ENCODE measurements at places on chromosomes 5 and 9. TPM values are rescaled to one million over a fixed set of nuclear protein-coding genes. Genes with fewer than 3 reads are reported as not detected.

GRCh38 chr9:19470981-19471650 lies 62.3 kb downstream of the ACER2 start:
- DNase-seq: no peak

Gene ITK
- 1.5 TPM for total RNA-seq

Gene CRHBP
- total RNA-seq: 159 TPM

GRCh38 chr5:18243846-18244245 lies 609.6 kb downstream of the TAF11L14 start:
- DNase-seq: no peak

Gene ABHD17B
- total RNA-seq: 17.7 TPM

- no peak for DNase-seq
Measured at GRCh38 chr5:126341906-126342630, 81.1 kb upstream of the GRAMD2B start.

DNA sequence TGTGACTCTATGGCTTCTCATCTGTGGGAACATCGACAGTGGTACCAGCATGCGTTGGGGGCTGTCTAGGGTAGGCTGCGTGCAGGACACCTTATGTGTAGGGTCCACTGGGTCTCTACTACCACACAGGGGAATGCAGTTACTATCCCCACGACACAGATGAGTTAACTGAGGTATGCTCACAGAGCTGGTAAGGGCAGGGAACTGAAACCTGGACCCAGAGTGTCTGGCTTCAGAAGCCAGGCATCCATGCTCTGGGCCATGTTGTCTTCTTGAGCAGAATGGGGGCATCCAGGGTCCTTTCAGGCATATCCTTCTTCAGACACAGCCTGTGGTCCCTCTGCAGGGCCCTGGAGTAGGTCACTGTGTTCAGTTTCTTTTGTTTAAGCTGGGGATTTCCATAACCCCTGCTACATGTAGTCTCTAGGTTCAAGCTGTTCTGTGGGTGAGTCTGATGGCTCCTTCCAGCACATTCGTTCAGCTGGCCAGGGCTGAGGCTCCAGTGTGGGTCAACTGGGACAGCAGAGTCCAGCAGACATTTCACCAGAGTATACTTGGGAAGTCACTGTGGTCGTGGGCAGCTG lies 148.8 kb downstream of the GADD45G start:
- no peak for DNase-seq

Gene CDKN2A
- 0.23 TPM for total RNA-seq

Gene TICAM2
- 0.59 TPM for total RNA-seq

GRCh38 chr9:135029871-135030565 lies 57.5 kb upstream of the OLFM1 start:
- DNase-seq: no peak

DNA sequence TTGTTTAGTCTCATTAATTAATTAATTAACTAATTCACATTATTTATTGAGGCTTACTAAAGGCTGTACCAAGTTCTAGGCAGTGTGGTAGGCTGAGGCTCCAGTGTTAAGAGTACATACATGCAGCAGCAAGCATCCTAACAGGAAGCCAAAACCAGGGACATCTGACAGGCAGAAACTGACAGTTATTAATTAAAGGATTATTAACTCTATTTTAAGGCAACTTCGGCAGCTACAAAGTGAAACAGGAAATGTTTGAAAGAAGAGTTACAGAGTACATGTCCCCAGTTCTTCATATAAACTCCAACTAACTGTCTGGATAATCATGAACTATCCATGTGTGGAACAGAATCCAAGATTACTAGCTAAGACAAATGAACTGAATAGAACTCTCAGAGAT lies 39.3 kb upstream of the GABRB2 start:
- no peak for DNase-seq

DNA sequence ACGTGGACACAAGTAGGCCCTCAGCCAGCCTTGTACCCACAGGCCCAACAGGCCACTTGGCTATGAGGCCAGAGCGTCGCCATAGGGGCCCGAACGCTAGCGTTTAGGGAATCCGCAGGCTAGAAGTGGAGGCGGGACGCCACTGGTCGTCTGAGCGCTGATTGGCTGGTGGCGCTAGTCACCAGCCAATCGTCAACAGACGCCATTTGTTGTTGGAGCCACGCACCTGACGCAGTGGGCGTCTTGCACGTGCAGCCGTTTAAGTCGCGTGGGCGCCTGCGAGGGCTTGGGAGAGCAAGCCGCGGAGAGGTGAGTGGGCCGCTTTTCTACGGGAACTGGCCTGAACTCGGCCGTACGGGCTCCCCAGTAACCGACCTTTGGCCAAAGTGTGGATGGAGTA lies at the start of gene DDX4:
DDX4 (plus strand) TSS at position 269 of the 400 bp plus-strand sequence. CDS start 903 bp downstream, outside the sequence.
- DNase-seq: no peak

Gene ADAMTS16
- under 0.01 TPM for total RNA-seq

DNA sequence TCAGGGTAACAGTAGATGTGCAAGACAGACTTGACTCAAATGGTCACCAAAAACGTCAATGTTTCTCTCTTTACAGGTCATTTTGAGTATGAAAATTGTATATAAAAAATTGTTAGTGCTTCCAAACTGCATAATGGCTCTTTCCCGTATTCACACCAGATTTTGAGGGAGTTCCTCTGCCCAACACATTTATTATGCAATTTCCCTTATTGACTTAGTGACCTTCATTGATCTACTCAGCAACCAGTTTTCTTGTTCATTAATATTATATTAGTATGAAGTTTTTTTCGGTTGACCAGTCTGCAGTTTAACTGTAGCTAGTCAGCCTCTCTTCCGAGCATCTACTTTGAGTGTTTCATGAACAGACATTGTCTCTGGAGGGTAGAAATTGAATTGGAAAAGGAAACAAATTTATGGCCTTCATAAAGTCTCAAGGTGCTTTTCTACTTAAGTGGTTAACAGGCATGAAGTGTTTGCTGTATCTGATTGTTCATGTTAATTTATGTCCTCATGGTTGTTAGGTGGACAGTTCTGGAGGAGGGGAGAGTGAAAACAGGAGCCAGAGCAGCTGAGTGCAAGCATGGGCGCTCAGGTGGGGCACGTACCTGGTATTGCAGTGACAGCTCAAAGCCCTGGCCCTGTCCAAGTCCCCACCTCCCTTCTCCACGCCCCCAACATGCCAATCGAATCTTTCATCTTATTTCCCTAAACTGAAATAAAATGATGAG lies 240.2 kb downstream of the RFK start:
- DNase-seq: no peak

Gene GTF2H2
- total RNA-seq: 21.3 TPM

- no peak for DNase-seq
Measured at GRCh38 chr9:5292141-5292540, 12.4 kb downstream of the RLN2 start.

DNA sequence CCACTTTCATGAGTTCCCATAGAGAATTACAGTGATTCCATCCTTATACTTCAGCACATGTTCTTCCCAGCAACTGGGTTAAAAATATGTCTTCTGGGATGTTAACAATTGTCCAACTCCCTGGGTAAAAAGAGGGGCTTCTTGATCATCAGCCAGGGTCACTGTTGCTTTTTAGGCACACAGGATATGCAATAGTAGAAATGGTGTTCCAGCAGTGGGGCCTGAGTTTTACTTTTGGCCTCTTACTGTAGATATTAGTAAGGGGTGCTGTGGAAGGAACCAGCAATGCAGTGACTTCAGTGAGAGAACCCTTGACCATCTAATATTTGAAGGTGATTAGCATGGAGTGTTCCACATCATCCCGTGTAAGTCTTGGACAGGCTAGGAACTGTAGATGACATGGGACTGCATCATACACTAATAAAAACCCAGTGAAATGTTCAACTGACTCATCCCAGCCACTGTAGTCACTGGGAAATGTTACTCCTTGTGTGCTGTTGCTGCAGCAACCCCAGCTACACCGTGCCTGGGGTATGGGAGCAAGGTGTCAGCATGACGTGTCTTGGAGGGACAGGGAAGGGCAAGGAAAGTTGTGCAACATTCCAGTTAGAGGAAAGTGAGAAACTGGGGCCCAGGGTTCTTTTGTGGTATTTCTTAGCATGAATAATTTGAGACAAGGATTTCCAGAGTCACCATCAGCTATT lies 610.9 kb downstream of the RAB3C start:
- no peak for DNase-seq

- DNase-seq: peak; percentile 22
Measured at GRCh38 chr9:126149661-126150060, 177.0 kb upstream of the MVB12B start.

DNA sequence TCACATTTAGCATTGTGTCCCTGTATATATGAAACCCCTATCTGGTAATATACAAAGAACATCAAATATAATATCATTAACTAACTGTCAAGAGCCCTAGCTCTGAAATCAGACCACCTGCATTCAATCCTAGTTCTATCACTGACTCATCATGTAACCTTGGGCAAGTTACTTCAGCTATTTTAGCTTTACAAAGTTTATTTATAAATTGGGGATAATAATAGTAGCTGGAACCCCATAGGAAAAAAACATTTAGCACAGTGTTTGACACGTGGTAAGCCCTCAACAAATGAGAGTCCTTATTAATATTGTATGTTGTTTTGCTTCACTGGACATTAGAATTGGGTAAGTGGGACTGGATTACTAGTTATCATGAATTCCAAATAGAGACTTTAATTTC lies 157.5 kb downstream of the EBF1 start:
- no peak for DNase-seq

GRCh38 chr5:168401226-168401625 lies 85.0 kb upstream of the RARS1 start:
- DNase-seq: no peak

DNA sequence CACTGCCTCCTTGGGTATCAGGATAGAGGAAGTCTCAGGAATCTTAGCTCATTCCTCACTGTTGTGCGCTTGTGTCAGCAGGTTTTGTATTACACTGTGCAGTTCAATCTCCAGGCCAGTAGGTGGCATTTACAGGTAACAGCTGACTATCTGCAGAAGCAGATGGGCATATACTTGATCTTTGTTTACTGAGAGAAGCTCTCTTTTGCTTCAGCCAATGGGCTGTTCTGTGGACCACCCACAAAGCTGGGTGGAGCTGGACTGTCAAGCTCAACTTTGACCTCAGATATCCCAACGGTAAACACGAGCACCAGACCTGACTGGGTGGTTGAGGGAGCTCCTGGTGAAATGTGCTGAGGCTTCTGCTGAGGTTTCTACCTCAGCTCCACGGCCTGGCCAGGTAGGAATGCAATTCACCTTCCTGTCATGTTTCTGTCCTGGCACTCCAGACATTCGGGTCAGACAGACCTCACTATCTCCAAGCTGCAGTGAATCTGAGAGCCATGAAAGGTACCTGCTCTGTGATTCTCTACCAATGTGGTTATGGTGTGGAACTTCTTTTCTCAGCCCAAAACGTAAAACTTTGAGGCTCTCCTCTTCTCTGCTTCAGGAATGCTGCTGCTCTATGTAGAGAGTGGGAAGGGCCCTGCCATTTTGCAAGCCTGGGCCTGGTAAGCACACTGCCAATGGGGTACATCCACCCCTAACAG lies 167.9 kb upstream of the ACTBL2 start:
- DNase-seq: peak; percentile 52

- DNase-seq: no peak
Measured at GRCh38 chr5:109612278-109612905, 77.3 kb upstream of the MAN2A1 start.

Gene CARTPT
- total RNA-seq: not detected

- DNase-seq: no peak
Measured at GRCh38 chr9:120655005-120655622, 59.2 kb downstream of the MEGF9 start.

- DNase-seq: no peak
Measured at GRCh38 chr9:93096811-93097382, 880 bp downstream of the CARD19 start.

- no peak for DNase-seq
Measured at GRCh38 chr9:133679056-133679455, 42.9 kb downstream of the DBH start.

GRCh38 chr5:169703813-169704212 lies 66.7 kb downstream of the DOCK2 start:
- DNase-seq: no peak

DNA sequence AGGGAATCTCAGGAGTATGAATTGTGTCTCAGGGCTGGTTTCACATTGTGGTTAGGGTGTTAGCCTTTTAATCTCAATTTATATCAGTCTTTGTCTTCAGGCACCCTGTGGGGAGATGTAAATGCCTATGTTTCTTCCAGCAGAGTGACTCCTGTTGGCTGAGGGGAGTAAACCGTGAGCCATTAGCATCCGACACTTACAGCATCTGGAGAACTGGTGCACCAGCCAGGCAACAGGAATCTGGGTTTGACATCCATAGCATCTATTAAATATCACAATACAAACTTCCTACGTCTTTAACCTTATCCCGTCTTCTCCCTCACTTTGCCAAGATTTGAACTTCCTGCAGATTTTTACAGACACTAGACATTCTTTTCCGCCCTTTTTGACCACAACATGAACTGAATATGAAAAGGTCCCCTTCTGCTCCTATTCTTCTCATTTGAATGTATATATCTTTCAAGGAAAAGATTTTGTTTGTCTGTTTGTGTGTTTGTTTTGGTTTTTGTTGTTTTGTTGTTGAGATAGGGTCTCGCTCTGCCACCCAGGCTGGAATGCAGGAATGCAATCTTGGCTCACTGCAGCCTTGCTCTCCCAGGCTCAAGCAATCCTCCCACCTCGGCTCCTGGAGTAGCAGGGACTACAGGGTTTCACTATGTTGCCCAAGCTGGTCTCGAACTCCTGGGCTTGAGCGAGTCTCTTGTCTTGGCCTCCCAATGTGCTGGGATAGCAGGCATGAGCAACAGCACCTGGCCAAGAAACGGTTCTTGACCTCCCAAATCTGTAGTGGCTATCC lies 626.2 kb downstream of the TLR4 start:
- no peak for DNase-seq

Gene TMEM215
- not detected for total RNA-seq

Gene FAM221B
- not detected for total RNA-seq

GRCh38 chr9:111975709-111976108 lies 79.1 kb downstream of the UGCG start:
- DNase-seq: no peak

GRCh38 chr9:4118666-4119065 lies 181.2 kb downstream of the GLIS3 start:
- DNase-seq: no peak

Gene PLPP7
- 0.51 TPM for total RNA-seq

- no peak for DNase-seq
Measured at GRCh38 chr5:147098233-147098790, 136.5 kb upstream of the STK32A start.

DNA sequence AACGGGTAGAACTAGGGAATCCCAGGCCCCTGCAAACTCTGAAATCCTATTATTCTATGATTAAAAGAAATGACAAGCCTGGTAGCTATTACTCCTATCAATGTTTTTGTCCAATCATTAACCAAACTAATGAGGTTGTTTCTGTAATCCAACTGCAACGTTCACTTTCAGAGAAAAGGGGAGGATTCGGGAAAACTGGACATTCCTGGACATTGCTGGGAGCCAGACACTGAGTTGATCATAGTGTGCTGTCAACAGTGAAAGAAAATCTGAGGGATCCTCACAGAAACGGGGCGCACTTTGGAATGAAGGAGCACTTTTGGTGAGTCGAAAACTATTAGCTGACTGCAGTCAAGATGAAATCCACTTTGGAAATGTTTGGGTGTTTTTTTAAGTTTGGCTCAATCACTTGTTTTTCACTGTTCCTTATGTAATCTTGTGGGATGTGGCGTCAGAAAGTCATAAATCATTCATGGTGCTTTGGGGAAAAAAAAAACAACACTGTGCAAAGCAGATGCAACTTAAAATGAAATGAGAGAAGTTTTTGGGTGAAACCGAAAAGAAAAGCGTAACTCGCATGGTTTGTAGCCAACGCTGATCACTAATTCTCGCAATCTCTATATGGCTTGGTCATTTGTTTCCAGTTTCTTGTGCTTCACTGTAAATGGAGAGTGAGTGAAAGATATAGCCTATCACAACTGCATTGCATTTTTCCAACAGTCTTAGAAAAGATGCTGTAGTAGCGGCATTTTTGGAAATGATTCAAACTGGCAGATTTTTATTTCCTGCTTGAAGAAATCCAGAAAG lies 51.2 kb upstream of the ADRA1B start:
- no peak for DNase-seq

Gene EQTN
- 0.14 TPM for total RNA-seq
